ENCODE measurements at places on chromosomes 4 and X.
A peak's percentile ranks its signal among the peaks of the same experiment; 100 is the strongest.

GRCh38 chr4:186134257-186134656, 29.8 kb downstream of the FAM149A start:
- no peak for DNase-seq

- DNase-seq, result no peak
These were observed 13.4 kb upstream of the CHRNA9 start for GRCh38 chr4:40321574-40322275.

DNA sequence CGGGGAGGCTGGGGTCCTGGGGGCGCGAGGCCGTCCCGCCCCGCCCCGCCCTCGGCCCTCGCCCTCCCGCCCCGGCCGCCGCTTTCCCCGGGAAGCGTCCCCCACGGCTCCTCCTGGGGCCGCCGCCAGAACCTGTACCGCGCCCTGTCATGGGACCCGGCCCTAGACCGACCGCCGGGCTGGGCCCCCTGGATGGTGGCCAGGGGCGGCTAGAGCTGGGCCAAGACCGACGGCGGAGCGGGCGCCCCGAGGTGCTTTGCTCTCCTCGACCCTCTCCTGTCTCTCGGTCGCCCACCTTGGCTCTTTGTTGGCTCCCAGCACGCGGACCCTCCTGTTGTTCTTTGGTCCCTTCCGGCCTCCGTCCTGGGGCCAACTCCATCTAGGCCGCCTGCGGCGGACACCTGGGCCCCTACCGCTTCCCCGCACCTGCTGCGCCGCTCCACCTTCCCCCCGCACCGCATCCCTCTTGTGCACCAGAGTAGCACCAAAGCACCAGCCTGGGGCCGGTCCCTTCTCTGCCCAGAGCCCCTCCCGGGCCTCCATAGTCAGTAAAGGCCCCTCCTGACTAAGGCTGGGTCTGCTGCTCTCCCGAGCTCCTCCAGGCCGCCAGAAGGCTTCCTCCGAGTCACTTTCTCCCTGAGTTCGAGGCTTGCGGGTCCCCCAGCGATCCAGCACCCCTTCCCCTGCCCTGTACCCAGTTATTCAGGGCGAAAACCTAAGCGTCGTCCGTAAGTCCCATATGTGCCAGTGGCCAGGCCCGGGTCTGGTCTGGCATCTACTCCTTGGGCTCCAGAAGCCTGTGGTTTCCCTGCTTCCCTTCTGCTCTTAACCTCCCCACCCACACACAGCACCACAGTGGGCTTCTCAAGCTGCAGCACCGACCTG, 587 bp downstream of the TACC3 start:
- no peak for DNase-seq

DNA sequence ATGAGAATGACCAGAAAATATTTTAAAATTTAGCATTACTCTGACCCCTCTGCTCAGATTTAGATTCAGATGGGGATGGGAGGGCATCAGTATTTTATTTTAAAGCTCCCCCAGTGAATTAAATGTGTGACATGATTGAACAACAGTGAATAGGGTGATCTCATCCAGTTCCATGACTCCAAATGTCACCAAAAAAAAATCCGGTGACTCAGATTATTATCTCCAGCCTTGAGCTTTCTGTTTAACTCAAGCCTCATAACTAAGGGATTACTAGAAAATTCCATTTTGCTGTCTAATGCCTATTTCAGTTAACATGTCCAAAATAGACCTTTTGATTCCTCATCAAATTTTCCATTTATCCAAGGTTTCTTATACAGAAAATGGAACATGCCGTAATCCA, 121.8 kb upstream of the TMEM47 start:
- DNase-seq, result no peak

GRCh38 chr4:3868211-3869173, 102.3 kb downstream of the ADRA2C start:
- no peak for DNase-seq

- peak; percentile 35 for DNase-seq
These were observed 55.5 kb downstream of the LUZP4 start for GRCh38 chrX:115344885-115345614.

GRCh38 chr4:170931321-170931720, 841.6 kb upstream of the AADAT start:
- no peak for DNase-seq

DNA sequence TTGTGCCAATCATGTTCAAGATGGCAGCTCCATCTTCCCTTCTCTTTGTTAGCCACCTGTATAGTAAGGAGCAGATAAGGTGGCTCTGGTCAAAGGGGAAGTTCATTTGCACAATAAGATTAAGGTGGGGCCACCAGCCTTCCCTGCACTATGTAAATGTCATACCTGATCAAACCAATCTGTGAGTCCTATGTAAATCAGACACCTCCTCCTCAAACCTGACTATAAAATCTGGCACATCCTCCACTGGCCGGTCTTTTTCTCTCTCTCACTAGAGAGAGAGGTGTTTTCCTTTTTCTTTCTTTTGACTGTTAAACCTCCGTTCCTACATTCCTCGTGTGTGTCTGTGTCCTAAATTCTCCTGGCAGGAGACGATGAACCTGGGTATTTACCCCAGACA, 572.5 kb upstream of the AADAT start:
- no peak for DNase-seq

DNA sequence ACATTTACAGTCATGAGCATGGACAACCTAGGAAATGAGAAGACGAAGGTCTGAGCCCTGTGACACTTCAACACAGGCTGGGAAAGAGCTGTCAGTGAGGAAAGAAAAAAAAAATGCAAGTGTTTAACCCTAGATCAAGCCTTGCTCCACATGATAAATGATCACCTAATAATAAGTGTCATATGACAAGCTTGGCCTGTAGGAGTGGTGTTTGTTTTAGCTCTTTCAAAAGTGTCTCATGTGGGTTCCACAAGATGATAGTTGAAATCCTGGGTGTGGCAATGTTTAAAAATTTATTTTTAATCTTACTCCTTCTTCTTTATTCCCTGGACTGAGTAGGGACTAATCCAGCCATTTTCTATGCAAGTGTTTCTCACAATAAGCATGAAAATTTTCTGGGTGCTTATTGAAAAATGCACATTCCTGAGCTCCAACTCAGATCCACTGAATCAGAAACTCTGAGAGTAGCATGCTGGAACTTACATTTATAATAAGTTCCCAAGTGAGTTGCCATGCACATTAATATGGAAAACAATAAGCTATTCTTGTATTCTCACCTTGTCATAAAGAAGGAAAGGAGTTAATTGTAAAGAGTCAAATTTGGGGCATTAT, 138.3 kb downstream of the AREG start:
- no peak for DNase-seq

DNA sequence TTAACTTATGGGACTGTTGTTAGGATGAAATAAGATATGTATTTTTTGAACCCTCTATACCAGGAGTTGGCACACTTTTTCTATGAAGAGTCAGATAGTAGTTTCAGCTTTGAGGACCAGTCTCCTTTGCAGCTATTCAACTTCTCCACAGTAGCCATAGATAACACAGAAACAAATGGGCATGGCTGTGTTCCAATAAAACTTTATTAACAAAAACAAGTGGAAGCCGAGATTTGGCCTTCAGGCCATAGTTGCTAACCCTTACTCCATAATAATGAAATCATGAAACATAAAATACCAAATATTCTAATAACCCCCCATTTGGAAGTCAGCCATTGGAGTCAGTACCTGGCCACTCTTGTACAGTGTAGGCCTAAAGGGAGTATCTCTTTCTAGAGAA, 30.6 kb downstream of the ARX start:
- DNase-seq, result no peak

GRCh38 chr4:4185528-4185927, 41.2 kb downstream of the OTOP1 start:
- no peak for DNase-seq

- no peak for DNase-seq
These were observed 296.4 kb downstream of the GPAT3 start for GRCh38 chr4:83832110-83832825.

GRCh38 chr4:103150677-103151076, 47.5 kb downstream of the CENPE start:
- DNase-seq, result no peak

DNA sequence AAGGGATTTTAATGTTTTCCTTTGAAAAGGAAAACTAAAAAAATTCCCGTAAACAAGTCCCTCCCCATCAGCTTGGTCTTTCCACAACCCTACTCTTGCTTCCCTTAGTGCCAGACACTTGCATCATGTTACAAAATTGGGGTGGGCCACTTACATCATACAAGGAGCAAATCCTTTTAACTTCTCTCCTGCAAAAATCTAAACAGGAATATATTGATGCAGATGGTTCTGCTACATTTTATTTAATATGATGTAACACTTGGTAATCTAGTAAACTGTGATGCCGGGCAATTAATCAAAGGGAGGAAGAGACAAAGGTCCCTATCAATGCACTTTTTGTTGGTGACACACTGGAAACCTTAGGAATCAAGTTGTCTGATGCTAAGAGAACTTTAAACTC, 125.3 kb downstream of the UBE2K start:
- DNase-seq, result no peak

GRCh38 chrX:117808426-117808825, 308.2 kb downstream of the KLHL13 start:
- DNase-seq, result no peak

DNA sequence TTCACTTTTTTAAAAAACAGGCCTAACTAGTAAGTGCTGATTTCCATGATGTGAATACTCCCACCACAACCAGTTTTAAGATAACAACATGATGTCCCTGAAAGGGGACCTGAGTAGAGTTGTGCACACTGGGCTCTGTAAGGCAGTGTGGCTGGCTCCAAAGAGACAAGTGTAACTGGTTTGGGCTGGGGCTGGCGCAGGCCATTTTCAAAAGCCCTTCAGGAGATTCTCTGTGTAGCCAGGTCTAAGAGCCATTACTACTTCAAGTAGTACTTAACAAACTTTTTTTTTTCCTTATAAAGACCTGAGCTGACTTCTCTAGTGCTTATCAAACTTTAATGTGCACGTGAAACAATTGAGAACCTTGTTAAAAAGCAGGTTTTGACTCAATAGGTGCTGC, 4.3 kb downstream of the QRFPR start:
- DNase-seq, result no peak

GRCh38 chr4:62927574-62927973, 1481.7 kb downstream of the TECRL start:
- DNase-seq, result no peak

GRCh38 chr4:108029016-108029720, 39.5 kb downstream of the HADH start:
- DNase-seq, result no peak

GRCh38 chr4:105135785-105136184, 10.9 kb upstream of the TET2 start:
- no peak for DNase-seq

DNA sequence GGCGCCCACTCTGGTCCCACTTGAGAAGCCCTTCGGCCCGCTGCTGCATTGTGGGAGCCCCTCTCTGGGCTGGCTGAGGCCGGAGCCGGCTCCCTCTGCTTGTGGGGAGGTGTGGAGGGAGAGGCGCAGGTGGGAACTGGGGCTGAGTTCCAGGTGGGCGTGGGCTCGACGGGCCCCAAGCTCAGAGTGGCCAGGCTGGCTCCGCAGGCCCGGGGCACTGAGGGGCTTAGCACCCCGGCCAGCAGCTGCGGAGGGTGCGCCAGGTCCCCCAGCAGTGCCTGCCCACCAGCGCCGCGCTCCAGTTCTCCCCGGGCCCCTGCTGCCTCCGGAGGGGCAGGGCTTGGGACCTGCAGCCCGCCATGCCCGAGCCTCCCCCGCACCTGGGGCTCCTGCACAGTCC, 65.2 kb upstream of the SMIM10 start:
- no peak for DNase-seq

GRCh38 chrX:11591723-11592346, 73.9 kb downstream of the ARHGAP6 start:
- no peak for DNase-seq

DNA sequence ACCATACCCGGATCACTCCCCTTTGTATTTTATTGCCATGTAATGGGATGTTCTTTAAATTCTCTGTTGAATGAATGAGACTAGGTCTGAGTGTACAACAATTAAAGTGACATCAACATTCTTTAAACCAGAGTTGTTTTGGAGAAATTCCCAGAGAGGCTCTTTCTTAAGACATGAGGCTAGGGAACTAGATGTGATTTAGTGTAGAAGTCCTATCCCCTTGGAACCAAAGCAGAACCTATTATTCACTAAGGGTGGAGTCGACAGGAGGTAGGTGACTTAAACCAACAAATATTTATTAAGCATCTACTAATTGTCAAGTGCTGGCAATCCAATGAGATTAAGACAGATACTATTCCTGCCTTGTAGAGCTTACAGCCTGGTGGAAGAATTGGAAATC, 1.7 kb downstream of the EIF1AX start:
- no peak for DNase-seq

DNA sequence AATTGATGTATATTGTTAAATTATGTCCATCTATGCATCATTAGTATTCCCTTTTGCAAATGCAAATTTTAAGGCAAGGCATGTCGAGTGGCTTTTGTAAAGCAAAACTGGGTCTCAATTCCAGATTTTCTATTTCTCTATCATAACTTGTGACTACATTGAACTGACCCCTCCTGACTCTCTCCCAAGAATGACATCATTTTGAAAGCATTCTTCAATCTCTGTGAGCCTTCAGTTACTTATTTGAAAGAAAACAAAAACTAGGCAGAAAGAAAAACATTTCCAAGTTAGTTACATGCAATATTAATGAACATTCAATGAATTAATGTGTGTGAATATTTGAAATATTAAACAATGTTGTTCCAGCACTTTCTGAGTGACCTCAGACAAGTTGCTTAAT, 314.3 kb upstream of the CLNK start:
- DNase-seq, result no peak

- no peak for DNase-seq
These were observed 25.3 kb downstream of the VSIG4 start for GRCh38 chrX:66014556-66014955.

DNA sequence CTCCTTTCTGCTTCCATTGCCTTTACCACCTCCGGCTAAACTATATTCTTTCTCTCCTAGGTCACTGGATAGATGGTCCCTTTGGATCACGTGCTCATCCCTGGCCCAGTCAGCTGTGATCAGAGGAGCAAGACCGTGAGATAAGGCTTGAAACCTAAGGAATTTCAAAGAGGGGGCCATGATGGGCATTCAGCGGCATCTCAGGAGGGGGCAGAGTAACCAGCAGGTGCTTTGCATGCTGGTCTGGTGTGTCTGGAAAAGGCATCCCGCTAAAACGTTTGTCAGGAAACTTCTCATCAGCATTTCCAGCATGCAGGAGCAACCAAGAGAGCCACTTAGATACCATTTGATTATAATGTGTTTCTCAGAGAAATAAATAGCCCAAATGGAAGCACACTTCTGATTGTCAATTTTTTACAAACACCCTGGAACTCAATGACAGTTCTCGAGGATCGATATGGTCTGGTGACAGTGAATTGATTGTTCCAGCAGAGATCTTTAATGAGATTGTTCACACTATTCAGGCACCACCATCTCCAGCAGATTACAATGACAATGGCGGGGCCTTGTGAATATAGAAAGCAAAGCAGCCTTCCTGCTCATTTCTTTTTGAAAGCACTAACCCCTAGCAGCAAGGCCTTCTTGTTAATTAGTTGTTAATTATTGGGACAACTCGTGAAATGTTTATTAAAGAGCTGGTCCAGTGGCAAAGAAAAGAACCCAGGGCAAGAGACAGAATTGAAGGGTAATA, 327.1 kb downstream of the PTTG2 start:
- DNase-seq, result no peak

GRCh38 chr4:156792462-156793085, 179.0 kb downstream of the PDGFC start:
- no peak for DNase-seq

- DNase-seq, result no peak
These were observed 783 bp downstream of the RBPJ start for GRCh38 chr4:26321373-26322221.

- no peak for DNase-seq
These were observed 33.8 kb upstream of the LRBA start for GRCh38 chr4:151048913-151049312.

Data from LoVo (cell line).